PC-3 (cell line): ENCODE measurements at places on chromosomes 11 and 22. TPM values are rescaled to one million over a fixed set of nuclear protein-coding genes. Genes with fewer than 3 reads are reported as not detected.

Gene NRIP3
- total RNA-seq, result not detected in 2 replicates

Gene MMP11
- total RNA-seq, result 2.4 and 5.9 TPM in 2 replicates

Gene CCND1
- total RNA-seq, result 868 and 934 TPM in 2 replicates

Gene GGT1
- total RNA-seq, result 2.2 and 3.7 TPM in 2 replicates

Gene GAB4
- total RNA-seq, result not detected in 2 replicates

- no peak for DNase-seq
Observed at GRCh38 chr11:30351061-30351460, 28.2 kb downstream of the ARL14EP start.

GRCh38 chr11:30488304-30488998 lies 97.7 kb downstream of the MPPED2 start:
- peak; percentile 39 for DNase-seq

DNA sequence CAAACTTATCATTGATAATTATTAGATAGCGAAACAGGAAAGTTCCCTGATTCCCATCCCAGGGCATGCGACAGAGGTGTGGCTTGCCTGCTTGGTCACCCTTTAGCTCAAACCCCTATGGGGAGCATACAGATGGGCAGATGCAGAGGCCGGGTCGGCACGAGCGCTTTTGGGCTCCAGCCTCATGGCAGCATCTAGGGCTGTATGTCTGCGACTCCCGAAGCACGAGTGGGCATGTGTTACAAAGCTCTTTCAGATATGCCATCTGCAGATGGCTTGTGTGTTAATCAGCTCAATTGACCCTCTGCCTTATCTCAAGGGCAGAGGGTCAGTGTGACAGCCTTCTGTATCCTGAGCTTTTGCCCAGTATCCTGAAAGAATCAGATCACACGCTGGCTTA lies 2069.3 kb upstream of the RAG2 start:
- DNase-seq, result no peak

- DNase-seq, result no peak
Observed at GRCh38 chr11:1948389-1948788, 1.3 kb downstream of the MRPL23 start.

DNA sequence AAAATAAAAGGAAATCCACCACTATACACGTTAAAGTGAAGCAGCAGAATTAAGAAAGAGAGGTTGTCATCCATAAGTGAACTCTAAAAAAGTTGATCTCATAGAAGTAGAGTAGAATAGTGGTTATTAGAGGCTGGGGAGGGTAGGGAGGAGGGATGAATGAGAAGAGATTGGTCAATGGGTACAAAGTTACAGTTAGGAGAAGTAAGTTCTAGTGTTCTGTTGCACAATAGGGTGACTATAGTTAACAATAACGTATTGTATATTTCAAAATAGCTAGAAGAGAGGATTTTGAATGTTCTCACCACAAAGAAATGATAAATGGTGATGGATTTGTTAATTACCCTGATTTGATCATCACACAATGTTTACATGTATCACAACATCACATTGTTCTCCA lies 72.0 kb downstream of the CD82 start:
- no peak for DNase-seq

GRCh38 chr11:61908730-61909316 lies 8.5 kb downstream of the RAB3IL1 start:
- no peak for DNase-seq

GRCh38 chr11:103683576-103683975 lies 352.9 kb upstream of the DDI1 start:
- DNase-seq, result peak; percentile 20

DNA sequence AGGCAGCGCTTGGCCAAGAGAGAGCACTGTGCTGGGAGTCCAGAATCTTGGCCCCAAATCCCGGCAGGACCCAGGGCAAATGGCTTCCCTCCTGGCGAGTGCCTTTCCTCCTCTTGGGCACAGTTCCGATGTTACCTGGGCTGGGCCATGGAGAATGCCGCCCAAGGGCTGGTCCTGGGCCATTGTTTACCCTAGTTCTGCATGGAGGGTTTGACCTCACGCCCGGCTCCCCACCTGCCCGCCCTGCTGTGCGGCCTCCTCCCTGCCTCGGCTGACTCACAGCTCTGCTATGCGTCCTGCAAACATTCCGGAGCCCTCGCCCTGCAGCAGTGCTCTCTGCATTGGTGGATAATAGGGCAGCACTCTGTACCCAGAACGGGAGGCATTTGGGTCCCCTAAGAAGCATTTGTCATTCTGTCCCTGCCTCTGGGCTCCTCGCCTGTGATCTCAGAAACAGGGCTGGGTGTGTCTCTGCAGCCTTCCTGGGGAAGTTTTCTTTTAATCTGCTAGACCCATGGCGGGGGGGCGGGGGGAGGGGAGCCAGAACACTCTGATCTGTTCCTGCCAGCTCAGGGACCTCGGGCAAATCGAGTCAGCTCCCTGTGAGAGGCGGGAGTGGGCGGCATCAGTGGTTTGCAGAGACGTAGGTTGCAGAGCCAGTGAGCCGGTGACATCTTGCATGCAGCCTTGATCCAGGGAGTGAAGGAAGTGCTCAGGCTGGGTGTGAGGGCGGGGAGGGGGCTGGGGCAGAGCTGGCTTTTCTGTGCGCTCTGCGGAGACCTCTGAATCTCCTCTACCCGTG lies 32.9 kb upstream of the SMIM38 start:
- peak; percentile 100 for DNase-seq

GRCh38 chr11:62546244-62546928 lies at the start of gene AHNAK:
TSS of gene AHNAK (minus strand) at chr11:62546806. CDS start at chr11:62536098, 10,708 bp downstream.
- DNase-seq, result peak; percentile 75

- DNase-seq, result no peak
Observed at GRCh38 chr11:17766590-17766989, 32.0 kb downstream of the KCNC1 start.

GRCh38 chr22:42317691-42318547 lies 47.5 kb upstream of the TCF20 start:
- no peak for DNase-seq

DNA sequence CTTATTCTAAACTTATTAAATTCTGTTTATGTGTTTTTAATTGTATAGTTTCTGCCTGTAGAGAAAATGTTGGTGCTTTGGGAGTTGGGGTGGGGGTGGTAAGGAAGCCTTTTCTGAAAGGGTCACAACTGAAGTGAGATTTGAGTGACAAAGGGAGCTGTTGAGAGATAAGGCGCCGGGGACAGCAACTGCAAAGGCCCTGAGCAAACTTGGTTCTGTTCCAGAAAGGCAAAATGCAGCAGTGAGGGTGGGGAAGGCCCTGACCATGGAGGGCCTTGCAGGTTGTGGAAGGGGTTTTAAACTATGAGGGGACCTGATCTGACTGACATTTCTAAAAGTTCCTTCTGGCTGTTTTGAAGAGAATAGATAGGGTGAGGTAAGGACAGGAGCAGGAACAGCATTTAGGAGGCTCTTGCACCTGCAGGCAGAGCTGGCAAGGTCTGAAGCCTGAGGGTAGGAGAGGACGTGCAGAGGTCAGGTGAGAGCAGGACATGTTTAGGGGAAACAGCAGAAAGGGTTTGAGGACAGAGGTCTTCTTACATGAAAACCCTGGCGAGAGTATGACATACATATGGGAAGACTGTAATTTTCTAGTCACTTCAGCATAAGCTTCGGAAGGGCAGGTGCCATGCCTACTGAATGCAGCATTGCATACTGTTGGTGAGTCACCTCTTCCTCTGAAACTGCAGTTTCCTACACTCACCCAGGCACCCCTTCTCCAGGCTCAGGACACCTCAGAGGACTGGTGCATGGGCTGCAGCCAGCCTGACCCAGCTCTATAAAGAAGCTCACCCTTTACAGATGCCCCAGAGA lies 190.7 kb downstream of the SNX19 start:
- peak; percentile 33 for DNase-seq

- no peak for DNase-seq
Observed at GRCh38 chr11:3853899-3854659, 1.4 kb upstream of the STIM1 start.

DNA sequence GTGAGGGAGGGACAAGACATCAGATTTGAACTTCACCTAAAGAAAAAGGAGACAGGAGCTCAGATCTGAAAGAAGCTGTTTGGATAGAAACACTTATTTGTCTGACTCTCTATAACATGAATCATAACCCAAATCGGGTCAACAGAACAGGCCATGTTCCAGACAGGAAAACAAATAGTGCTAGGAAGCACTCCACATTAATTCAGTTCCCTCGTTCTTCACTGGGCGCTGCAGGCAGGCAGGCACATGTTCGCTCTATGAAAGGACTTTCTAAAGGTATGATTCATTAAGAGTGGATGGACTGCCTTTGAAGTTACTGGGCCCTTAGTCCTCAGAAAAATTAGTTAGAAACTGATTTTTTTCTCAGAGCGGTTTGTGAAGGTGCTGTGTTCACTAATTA lies 137.5 kb upstream of the TRPC6 start:
- DNase-seq, result peak; percentile 79
